ENCODE measurements at places on chromosomes 3 and 15. TPM values are rescaled to one million over a fixed set of nuclear protein-coding genes. Genes with fewer than 3 reads are reported as not detected.

The BLM gene
- total RNA-seq = 18.6 TPM

The TF gene
- total RNA-seq = 0.21 TPM

- no peak overlapping the region for H3K27ac ChIP-seq
- no peaks in the 10 kb centered on the region for H3K27me3 ChIP-seq
- H3K4me1 ChIP-seq = peaks cover 4% of the 10 kb centered on the region
- H3K4me3 ChIP-seq = no peak overlapping the region
- no peaks in the 10 kb centered on the region for H3K36me3 ChIP-seq
Observed at GRCh38 chr3:31567036-31567435, 34.3 kb downstream of the STT3B start.

GRCh38 chr3:124142389-124142970 lies 150.6 kb upstream of the ROPN1 start:
- no peaks in the 10 kb centered on the region for H3K36me3 ChIP-seq
- no peaks in the 10 kb centered on the region for H3K27me3 ChIP-seq
- no peak for DNase-seq
- H3K27ac ChIP-seq = no peak overlapping the region

Measured in endothelial cell of umbilical vein (primary cell).